ENCODE measurements at places on chromosomes 5 and 9.
A peak's percentile ranks its signal among the peaks of the same experiment; 100 is the strongest.

GRCh38 chr9:135078361-135078821 lies 9.1 kb upstream of the OLFM1 start:
- DNase-seq, result peak; percentile 96

GRCh38 chr5:117680426-117680825 lies 1105.8 kb upstream of the SEMA6A start:
- no peak for DNase-seq

DNA sequence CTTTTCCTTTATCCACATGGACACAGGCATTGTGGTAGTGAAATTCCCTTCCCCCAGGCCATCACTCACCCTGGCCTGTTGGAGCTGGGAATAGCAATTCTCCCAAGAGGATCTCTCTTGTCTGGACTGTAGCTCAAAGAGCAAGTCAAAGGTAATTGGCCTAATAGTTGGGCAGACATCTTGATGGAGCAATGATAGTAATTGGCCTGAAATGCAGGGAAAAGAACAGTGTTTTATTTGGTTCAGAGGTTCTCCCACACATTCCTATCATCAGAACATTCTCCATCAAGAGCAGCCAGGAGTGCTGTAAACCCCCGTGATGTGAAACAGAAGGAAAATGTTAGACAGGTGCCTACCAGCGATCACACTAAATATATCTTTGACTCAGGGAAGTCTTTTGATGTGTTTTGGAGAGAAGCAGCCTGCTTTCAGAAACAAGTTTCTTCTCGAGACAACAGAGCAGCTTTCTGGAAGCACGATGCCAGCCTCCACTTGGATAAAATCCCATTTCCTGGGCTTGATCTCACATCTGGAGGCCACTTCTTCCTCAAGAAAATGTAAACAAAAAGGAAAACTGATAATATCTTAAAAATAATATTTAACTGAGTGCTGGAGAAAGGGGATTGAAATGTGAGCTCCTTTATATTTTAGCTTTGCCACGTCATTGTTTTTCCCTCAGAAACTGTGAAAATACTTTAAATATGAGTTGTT lies 198.1 kb upstream of the WWC1 start:
- no peak for DNase-seq

DNA sequence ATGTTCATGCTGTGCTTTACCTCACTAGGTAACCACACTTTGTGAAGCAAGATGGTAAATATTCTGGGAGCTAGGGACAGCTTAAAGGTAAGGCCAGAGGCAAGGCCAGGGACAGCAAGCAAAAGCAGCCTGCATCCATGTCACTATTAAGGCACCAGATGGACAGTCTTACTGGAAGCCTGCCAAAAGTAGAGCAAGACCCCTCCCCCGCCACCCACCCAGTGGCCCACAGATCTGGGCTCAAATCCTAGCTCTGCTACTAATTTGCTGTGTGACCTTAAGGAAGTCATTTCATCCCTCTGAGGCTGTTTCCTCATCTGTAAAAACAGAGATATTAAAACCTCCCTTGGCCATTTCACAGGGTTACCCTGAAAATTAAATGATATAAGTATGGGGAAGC lies 13.2 kb upstream of the ERMP1 start:
- no peak for DNase-seq

- no peak for DNase-seq
Measured at GRCh38 chr9:77158772-77159513, 18.4 kb upstream of the VPS13A start.

- DNase-seq, result no peak
Measured at GRCh38 chr5:159333545-159333925, 3.2 kb upstream of the IL12B start.

DNA sequence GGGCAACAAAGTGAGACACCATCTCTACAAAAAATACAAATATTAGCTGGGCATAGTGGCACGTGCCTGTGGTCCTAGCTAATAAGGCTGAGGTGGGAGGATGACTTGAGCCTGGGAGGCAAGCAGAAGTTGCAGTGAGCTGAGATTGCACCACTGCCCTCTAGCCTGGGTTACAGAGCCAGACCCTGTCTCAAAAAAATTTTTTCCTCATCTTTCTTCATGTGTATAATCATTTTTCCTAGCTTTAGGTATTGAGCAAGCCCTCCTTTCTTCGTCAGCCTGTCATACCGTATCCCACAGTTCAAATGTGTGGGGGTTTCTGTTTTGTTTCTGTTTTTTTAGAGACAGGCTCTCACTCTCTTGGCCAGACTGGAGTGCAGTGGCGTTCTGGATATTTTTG lies 41.3 kb downstream of the EHMT1 start:
- DNase-seq, result no peak

DNA sequence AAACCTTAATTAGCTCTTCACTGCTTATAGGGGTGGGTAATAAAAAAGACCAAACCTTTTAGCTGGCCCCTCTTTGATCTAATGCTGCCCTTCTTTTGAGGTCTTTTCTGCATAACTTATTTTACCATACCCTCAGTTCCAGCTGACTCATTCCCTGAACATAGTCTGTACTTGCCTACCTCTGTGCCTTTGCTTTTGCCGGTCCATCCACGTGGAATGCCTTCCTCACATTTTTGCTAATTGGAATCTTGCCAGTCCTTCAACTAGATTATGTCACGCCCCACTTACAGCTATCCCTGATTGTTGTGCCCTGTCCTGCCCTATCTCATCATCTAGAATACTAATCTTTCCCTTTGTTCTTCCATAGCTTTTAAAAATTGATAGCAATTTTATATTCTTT lies 44.2 kb downstream of the FAF2 start:
- DNase-seq, result no peak
